ENCODE measurements at places on chromosomes 7 and 10. TPM values are rescaled to one million over a fixed set of nuclear protein-coding genes. Genes with fewer than 3 reads are reported as not detected.

Gene TRPV6
- 1.9 TPM for total RNA-seq

Gene TMEM184A
- total RNA-seq = 2.8 TPM

DNA sequence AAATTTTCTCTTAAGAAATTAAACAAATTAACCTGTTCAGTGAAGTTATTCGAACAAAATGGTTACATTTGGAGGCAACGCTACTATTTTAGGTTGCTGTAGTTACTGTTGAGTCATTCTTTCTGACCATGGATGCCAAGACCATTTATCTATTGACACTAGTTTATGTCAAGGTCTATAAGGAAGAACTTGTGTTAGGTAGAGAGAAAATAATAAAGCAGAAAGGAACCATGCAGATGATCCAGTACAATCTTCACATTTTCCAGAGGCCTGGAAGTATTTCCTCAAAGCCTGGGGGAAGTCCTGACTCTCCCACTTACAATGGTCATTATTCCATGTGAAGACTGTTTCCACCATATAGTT is 608.0 kb upstream of the GALNT17 start:
- no peak overlapping the region for H3K27ac ChIP-seq
- H3K36me3 ChIP-seq = no peaks in the 10 kb centered on the region
- H3K4me1 ChIP-seq = peaks cover 8% of the 10 kb centered on the region
- DNase-seq = no peak
- H3K4me3 ChIP-seq = no peak overlapping the region

DNA sequence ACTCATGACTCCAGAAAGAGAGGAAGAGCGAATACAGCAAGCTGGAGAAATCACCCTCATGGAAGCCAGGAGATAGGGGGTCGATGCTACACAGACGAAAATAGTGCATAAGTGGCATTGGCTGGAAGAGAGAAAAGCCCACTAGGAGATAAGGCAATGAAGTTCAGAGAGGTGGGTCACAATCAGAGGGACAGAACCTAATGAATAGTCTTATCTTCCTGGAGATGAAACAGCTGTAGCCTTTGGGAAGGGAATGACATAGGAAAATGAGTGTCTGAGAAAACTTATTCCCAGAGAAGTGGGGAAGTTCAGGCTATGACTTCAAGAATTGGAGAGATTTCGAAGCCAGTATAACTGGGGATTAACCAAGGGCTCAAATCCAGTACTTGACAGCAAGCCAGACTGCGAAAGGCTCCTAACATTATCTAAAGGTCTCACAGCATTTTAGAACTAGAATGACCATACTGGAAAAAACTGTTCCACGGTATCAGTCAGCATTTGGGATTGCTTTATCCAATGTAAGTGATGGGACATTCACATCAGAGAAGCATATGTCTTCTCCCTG is 211.1 kb downstream of the ZNF365 start:
- H3K4me1 ChIP-seq = no peaks in the 10 kb centered on the region
- no peak overlapping the region for H3K4me3 ChIP-seq
- DNase-seq = no peak
- no peaks in the 10 kb centered on the region for H3K36me3 ChIP-seq
- H3K27ac ChIP-seq = no peak overlapping the region
- peaks cover 5% of the 10 kb centered on the region for H3K27me3 ChIP-seq

GRCh38 chr7:6691609-6692106 is 15.1 kb downstream of the ZNF12 start:
- no peaks in the 10 kb centered on the region for H3K4me1 ChIP-seq
- no peak overlapping the region for H3K4me3 ChIP-seq
- H3K27ac ChIP-seq = no peak overlapping the region

DNA sequence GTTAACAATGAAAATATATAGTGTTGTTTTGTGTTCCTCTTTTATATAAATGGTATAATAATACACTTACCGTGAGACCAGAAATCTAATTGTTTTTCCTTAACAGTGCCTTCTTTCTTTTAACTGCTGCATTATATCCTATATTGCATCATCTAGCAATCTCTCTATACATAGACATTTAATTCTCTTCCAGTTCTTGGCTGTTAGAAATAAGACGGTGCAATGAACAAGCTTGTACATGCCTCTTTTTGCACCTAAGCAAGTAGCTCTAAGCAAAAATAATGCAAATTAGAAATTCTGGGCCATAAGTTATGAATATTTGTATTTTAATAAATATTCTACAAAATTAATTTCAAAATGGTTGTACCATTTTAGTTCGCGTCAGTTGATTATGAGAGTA is 55.9 kb upstream of the AHR start:
- no peak for DNase-seq
- peaks cover 17% of the 10 kb centered on the region for H3K4me1 ChIP-seq
- H3K27ac ChIP-seq = no peak overlapping the region
- no peaks in the 10 kb centered on the region for H3K27me3 ChIP-seq

- no peaks in the 10 kb centered on the region for H3K4me1 ChIP-seq
- H3K36me3 ChIP-seq = no peaks in the 10 kb centered on the region
- no peak for DNase-seq
- no peaks in the 10 kb centered on the region for H3K27me3 ChIP-seq
These were observed 101.5 kb upstream of the TMEM72 start for GRCh38 chr10:44809647-44810046.

DNA sequence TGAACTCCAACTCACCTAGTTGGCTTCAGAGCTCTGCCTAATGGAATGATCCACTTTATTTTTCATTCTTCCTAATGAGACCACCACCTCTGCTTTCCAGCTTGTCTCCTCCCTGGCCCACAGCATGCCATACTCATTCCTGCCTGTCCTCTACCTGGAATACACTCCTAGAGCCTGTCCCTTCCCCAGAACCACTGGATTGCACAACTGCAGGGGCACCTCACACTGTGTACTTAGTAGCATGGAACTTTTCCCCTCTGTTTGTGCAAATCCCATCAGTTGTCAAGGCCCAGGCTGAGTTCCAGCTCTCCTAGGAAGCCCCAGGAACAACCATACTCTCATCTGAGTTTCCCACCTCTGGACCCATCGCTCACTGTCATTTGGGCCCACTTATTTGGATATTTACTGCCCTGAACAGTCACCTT is 15.6 kb downstream of the ALDH18A1 start:
- no peaks in the 10 kb centered on the region for H3K27me3 ChIP-seq
- no peak overlapping the region for H3K27ac ChIP-seq
- peaks cover 6% of the 10 kb centered on the region for H3K4me1 ChIP-seq
- peaks cover 58% of the 10 kb centered on the region for H3K36me3 ChIP-seq
- H3K4me3 ChIP-seq = no peak overlapping the region
- DNase-seq = no peak

Gene GNGT1
- total RNA-seq = not detected

- H3K27ac ChIP-seq = no peak overlapping the region
- H3K36me3 ChIP-seq = no peaks in the 10 kb centered on the region
- H3K4me1 ChIP-seq = no peaks in the 10 kb centered on the region
- DNase-seq = no peak
- H3K4me3 ChIP-seq = no peak overlapping the region
These were observed 1291.6 kb upstream of the AUTS2 start for GRCh38 chr7:68306692-68307107.

Gene KCP
- total RNA-seq = 1.2 TPM

Gene PARG
- total RNA-seq = 32.8 TPM

Data from cardiac muscle cell (in vitro differentiated cells and primary cell).